Fibroblast of mammary gland (primary cell): ENCODE measurements at places on chromosomes 6 and 20.

- DNase-seq: no peak
These were observed 11.8 kb upstream of the FILIP1 start for GRCh38 chr6:75505424-75505823.

- no peak for DNase-seq
These were observed 628 bp downstream of the SLC35B2 start for GRCh38 chr6:44256775-44257024.

- DNase-seq: no peak
These were observed 21.6 kb downstream of the KIAA1586 start for GRCh38 chr6:57068061-57068460.

DNA sequence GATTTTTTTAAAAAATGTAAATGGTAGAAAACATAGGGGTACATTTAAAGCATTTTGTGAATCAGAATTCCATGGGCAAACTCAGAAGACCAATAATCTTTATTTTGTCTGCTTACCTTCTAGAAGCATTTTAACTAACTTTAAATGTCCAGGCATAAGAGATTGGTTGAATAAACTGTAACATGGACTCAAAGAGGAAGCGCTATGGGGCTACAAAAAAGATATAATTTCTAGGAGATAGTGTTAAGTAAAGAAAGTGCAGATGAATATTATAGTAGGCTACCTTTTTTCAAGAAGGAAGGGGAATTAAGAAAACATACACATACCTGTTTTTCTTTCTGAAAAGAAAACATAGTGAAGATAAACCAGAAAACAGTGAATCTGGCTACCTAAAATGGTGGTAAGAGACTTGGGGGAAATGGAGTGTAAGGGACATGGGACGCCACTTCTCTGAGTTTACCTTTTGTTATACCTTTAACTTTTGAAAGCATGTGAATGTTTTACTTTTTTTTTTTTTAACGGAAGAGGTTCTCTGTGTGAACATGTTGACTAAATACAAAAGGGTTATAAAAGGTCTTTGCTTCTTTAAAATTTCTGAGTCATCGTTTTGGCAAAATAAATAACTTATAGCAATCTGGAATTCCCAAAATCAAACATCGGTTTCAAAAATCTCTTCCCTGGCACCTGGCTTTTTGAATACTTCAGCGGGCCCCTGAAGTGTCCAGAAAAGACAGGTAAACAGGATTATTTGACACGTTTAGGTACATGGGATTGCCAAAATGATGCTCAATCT is 133.4 kb downstream of the OR2B2 start:
- DNase-seq: no peak

GRCh38 chr6:82066991-82067411 is 180.5 kb downstream of the IBTK start:
- no peak for DNase-seq

DNA sequence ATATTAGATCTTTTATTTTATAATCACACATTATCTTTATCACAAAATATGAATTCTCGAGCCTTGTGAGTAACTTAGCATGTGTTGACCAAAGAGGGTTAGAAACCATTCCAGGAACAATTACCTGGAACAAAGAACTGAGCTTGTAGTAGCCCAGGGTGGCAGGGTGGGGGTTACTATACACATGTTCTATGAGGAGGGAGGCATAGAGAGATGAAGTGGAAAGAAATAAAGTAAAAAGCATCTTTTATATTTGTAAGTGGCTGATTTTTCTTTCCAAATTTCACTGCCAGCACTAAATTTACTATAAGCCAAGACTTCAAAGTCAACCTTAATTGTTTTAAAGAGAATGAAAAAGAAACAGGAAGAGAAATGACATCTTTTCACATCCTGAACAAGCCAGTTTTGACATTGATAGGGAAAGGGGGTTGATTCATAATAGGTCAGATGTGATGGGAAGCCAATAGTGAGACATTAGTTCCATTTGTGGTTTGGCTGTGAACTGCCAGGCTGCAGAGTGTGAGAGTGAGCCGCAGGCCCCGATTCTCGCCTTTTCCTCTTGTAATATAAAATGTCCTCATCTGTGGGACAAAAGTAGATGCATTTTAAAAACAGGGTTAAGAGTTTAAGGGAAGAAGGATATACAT is 52.7 kb upstream of the MYB start:
- DNase-seq: no peak

GRCh38 chr20:21028921-21029320 is 77.2 kb downstream of the LINC00237 start:
- no peak for DNase-seq

DNA sequence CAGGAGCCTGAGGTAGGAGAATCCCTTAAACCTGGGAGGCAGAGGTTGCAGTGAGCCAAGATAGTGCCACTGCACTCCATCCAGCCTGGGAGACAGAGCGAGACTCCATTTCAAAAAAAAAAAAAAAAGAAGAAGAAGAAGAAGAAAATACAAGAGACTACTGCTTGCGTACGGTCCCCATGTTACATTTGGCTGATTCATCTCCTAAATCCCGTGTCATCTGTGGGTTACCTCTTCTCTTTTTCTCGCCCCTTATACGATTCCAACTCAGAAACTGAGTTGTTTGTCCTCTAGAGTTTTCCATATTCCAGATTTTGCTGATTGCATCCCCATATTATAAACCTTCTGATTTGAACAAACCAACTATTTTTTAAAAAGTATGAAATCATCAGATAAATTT is 62.4 kb upstream of the NELFCD start:
- DNase-seq: no peak

DNA sequence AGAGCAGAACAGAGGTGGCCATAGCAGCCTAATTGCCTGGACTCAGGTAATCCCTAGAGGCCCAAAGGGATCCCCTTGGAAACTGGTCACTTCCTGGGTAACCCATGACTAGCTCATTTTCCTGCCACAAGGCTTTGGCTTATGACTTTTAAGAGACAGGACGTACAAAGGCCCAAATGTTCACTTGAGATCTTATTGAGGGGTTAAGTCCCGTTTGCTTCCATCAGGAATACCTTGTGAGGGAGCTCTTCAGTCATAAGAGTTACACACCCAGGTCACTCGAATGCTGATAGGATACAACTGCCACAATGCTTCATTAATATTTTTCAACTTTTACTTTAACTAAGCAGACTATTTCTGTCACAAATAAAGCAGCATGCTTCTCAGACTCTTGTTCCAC is 51.7 kb downstream of the TMEM170B start:
- DNase-seq: no peak

GRCh38 chr20:59139998-59140397 is 23.6 kb upstream of the ZNF831 start:
- no peak for DNase-seq

DNA sequence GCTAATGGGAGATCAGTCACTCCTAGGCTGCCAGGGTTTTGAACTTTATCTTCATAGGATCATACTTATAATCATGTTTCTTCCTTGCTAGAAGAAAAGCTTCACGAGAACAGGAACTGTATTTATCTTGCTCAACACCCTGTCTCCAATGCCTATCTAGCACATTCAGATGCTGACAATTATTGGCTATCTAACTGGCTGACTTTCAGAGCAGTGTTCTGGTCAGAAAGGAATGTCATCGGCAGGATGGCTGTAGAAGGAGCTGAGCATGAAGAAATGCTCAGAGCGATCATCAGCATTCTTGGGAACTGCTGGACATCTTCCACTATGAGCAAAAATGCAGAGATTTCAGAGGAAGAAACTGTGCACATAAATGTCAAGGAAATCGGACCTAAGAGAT is 628.0 kb upstream of the NRSN1 start:
- peak; percentile 43 for DNase-seq
